ENCODE measurements at places on chromosomes 5 and 9.

GRCh38 chr9:93057042-93057702, 1.3 kb upstream of the SUSD3 start:
- DNase-seq: peak; percentile 16

DNA sequence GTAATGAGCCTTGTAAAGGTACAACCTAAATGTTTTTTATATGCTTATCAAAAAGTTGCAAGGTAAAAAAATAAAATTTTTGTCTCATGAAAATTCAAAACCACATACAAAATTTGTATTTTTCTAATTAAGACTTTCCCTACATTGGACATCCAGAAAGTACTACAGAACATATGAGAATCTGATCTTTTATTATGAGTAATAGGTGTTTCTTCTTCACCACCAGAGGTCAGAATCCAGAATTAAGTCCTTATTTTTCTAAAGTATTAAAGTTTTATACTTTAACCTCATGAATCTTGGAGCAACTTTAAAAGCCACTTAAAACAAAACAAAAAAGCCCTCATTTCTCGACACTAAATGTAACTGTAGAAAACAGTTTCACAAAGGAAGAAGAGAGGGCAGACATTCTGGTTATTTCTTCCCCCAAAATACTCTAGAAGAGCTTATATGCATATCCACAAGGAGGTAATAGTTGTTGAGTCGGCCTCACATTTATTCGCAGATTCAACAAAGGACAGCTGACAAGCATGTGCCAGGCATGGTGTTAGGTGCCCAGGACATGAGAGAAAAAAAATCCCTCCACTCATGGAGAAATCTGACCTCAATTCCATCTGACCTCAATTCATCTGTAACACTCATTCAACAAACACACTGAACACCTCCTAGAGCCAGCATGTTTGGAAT, 69.3 kb downstream of the MLLT3 start:
- DNase-seq: no peak

- no peak for DNase-seq
These were observed 595.4 kb upstream of the RIOK2 start for GRCh38 chr5:97778451-97778850.

- no peak for DNase-seq
These were observed 459.6 kb upstream of the PAPPA start for GRCh38 chr9:115694014-115694413.

DNA sequence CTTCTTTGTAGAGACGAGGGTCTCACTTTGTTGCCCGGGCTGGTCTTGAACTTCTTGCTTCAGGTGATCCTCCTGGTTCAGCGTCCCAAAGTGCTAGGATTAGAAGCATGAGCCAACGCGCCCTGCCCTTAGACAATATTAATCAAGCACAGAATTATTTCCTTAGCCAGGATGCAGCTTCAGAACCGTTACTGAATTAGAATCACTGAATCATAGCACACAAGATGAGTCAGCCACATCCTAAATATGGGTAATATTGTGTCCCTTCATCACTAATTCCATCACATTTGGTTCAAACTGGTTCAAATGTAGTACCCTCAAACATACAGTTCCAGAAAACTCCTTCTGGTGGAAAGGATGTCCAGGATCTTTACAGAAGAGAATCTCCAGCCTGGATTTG, 82.7 kb downstream of the BNC2 start:
- no peak for DNase-seq

GRCh38 chr5:50763351-50763750, 96.9 kb downstream of the PARP8 start:
- DNase-seq: peak; percentile 2

DNA sequence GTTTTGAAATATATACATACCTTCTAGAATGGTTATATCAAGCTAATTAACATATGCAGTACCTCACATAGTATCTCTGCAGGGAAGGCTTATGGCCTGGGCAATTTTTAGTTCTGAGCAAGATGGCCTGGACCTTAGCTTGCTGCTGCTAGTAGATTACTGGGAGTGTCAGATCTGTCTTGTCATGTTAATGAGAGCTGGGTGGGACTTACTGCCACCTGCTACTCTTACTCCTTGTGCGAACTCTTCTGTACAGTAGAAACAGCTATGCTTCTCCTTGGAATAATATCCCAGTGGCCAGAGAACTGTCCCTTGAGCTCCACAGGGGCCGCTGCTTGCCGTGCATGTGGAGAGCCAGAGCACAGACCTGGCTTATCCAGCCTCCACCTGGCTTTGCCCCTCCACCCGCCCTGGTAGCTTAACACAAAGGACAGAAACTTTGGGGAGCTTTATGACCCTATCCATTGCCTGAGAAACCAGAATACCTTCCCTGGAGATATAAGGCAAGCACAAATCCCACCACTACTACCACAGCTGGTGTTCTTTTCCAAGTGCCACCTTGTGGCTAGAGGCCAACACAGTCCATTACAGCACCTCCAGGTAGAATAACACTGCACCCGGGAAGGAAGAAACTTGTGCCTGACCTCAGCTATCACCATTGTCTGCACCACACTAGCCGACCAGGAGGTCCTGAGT, 74.4 kb upstream of the RUSC2 start:
- no peak for DNase-seq

- DNase-seq: no peak
These were observed 103.6 kb upstream of the EGFLAM start for GRCh38 chr5:38154615-38155204.

DNA sequence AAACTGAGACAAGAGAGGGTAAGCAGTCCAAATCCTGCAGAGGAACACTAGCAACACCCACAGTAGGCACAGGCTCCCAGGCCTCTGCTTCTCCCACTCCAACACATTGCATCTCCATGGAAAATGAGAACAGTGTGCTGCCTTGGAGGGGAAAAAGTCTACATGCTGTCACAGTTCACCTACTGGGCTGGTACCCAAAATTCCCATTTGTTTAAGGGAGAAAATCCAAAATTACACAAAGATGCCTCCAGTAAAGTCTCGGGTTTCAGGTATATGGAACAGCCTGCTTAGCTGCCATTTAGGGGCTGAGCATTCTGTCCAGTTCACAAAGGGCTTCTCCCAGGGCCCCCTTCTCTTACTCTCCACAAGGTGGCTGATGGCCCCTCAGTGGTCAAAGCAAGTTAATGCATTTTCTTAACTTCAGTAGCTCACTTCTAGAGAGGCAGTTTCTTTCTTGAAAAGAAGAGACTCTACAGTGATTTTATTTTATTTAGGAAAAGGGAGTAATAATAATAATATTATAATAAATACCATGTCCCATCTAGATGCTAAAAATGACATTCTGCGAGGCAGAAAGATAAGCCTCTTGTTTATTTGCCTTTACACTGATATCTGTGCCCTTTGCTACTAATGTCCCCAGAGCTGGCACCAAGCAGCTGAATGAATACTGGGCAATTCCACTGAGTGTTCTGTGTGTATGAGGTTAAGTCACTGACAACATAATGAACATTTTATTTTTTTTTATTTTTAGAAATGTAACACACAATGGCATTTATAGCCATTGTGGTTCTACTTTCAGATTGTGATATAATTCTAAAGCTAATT, 89.4 kb downstream of the RGS7BP start:
- DNase-seq: peak; percentile 63

GRCh38 chr5:178940569-178941360, at the start of gene ZNF454:
TSS of gene ZNF454 (plus strand) at chr5:178941198. CDS start at chr5:178942792, 1,594 bp downstream.
- DNase-seq: no peak

DNA sequence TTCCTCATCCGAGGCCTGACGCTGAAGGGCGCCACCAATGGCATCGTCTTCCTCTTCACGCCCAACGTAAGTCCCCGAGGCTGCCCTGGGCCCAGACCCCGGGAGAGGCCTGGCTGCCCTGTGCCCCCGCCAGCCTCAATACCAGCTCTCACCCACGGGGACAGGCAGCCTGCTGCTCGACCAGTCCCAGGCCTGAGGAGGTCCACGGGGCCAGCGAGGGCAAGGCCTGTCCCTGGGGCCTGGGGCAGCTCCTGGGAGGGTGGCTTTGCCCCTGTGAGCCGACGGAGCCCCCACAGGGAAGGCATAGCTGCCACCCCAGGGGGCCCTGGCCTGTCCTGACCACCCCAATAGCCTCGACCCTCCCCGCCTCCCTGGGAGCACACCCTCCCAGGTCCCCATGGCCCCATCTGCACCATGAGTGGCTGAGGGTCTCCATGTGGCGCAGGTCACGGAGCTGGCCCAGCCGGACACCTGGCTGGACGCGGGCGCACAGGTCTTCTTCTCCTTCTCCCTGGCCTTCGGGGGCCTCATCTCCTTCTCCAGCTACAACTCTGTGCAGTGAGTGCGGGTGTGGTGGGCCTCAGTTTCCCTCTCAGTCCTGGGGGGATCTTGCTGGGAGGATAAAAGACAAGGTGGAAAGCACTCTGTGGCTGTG, 11.5 kb upstream of the SLC6A18 start:
- DNase-seq: no peak

- DNase-seq: no peak
These were observed 120.4 kb downstream of the SPATA31D1 start for GRCh38 chr9:82108941-82109340.

- DNase-seq: no peak
These were observed 47.0 kb downstream of the UBE2QL1 start for GRCh38 chr5:6495433-6496206.

DNA sequence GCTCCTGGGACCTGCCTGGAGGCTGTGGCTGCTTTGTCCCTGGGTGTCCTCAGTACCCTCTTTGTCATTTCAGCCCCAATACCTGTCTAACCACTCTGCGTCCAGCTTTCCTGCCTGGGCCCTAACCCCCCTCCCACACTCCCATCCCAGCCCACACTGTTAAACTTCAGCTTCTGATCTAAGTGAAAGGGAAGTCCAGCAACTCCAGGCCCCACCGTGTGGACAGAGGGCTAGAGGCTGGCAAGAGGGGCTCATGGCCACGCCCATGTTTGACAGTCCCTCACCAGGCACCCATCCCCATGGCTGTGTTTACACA, 56.3 kb downstream of the SEMA4D start:
- no peak for DNase-seq

GRCh38 chr5:65451436-65451835, 30.3 kb downstream of the ADAMTS6 start:
- DNase-seq: no peak

DNA sequence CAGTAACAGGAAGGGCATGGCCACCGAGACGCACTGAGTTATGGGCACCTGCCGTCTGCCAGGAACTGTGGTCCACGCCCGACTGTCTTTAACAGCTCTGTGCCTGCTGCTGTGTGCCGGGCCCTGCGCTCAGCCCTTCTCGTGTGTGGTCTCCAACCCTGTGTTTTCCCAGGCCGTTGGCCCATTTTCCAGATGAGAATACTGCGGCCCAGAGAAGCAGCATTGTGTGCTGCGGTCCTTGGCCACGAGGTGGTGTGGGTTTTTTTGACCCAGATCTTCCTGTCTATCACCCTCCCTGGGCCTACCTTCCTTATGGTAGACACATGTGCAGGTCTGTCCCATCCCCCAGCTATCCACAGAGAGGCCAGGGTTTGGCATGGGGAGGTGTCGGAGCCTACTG, 47.0 kb downstream of the RXRA start:
- no peak for DNase-seq

DNA sequence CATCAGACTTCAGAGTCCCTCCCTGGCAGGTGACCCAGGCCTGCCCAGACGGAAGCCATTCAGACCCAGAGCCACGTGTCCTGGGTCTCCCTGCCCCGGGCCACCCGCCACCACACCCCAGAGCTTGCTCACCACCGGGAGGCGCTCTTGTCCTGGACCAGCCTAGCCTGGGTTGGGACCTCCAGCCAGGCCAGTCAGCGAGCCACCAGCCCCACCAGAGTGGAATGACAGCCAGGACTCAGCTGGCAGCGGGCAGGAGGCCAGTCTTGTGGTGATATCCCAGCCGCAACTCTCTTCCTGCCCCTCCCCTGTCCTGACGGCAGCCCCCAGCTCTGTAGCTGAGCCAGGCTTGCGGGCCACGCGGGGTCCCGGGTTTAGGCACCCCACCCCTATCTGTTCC, 1.7 kb upstream of the PTGDS start:
- no peak for DNase-seq

DNA sequence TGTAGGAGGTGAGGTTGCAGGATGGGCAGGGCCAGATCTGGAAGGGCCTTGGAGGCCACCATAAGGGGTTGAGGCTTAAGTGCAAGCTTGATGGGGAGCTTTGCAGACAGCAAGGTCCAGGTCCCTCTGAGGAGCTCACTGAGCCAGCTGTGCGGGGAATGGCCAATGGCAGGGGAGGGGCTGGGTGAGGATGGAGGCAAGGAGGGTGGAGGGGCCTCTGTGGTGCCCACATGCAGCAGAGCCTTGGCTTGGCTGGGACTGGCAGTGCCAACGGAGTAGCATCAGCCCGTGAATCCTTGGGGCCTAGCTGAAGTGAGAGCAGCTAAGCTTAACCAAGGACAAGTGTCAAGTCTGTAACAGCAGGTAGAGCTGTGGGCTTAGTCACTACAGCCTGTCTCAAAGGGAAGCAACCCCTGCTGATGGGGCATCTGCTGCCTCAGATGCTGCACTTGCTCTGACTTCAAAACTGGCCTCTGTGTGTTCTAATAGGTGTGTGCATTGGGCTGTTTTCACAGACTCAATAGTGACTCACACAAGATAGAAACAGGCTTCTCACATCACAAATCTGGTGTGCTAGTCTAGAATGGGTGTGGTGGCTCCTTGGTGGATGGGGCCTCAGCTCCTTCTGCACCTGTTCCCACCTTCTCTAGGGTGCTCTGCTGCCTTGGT, 16.3 kb downstream of the GALNT12 start:
- DNase-seq: no peak

GRCh38 chr9:133543772-133544467, 9.4 kb downstream of the ADAMTSL2 start:
- DNase-seq: no peak

DNA sequence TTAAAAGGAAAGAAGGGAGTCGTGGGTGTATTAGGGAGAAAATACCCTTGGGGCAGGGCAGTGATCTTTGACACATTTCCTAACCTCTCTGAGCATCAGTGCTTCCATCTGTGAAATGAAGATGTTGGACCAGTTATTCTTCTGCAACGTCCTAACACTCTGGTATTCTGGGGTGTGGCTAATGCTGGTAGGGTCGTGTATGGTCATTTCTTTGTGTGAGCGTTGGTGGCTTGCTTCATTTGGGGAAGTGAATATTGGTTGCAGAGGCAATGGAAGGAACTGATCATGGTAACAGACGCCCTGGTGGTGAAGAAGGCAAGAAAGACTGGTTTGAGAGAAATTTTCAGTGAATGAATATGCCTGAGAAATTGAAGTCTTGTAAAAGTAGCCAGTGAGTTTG, 67.9 kb upstream of the TTC23L start:
- no peak for DNase-seq

GRCh38 chr9:82988488-82988887, 74.5 kb downstream of the RASEF start:
- no peak for DNase-seq

DNA sequence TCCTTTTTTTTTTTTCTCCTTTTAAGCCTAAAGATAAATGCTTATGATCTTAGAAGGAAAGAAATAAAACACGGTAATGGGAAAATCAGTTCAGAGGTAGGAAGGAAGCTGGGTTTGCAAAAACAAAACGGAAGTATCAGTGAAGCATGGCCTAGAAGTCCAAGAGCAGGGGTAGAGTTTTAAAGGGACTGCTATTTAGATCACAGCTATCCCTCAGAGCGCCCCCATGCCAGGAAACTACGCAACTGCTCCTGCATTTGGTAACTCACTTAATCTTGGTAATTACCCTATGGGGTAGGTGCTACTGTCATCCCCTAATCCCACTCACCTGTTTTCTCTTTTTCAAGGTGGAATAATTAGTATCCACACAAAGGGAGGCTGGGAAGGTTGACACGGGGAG, 16.0 kb downstream of the TLE1 start:
- no peak for DNase-seq

Measured in NCI-H146 (cell line).